ENCODE measurements at places on chromosomes 13 and 19.

GRCh38 chr19:27972291-27973040 is 1240.5 kb downstream of the UQCRFS1 start:
- DNase-seq, result no peak

- no peak for DNase-seq
Observed at GRCh38 chr19:40217027-40217810, 965 bp downstream of the TTC9B start.

GRCh38 chr13:76516013-76516412 is 370.2 kb downstream of the KCTD12 start:
- no peak for DNase-seq

GRCh38 chr13:59364641-59365085 is 799.1 kb downstream of the DIAPH3 start:
- DNase-seq, result peak; percentile 6

DNA sequence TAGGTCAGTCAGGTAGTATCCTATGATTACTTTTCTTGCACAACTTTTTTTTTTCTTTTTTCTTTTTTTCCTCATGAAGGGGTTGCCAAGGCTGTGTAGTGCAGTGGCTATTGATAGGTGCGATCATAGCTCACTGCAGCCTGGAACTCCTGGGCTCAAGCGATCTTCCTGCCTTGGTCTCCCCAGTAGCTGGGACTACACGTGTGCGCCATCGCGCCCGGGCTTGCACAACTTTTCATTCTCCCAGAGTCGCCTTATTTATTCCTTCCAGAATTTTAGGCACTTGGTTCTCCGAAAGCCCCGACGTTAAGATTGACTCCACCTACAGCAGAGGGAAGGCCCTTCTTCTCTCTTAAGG is 867 bp upstream of the ZNF613 start:
- DNase-seq, result no peak
